A549 treated with dexamethasone at 1 μM for 4 hours (cell line): ENCODE measurements at places on chromosomes 16 and 17. TPM values are rescaled to one million over a fixed set of nuclear protein-coding genes. Genes with fewer than 3 reads are reported as not detected.

The DHRS7C gene
- not detected in 5 replicates for total RNA-seq

The C17orf107 gene
- total RNA-seq = 0.26 to 0.39 TPM (median 0.28 TPM) in 5 replicates

The PRAC2 gene
- not detected in 5 replicates for total RNA-seq

The MAPT gene
- 1.3 to 2.4 TPM (median 2.1 TPM) in 5 replicates for total RNA-seq

The TP53TG3B gene
- total RNA-seq = 0.29 to 0.61 TPM in 2 of 5 replicates, not detected in the others

The ZNF668 gene
- total RNA-seq = 10.8 to 18.9 TPM (median 14.7 TPM) in 5 replicates

The HSPB9 gene
- not detected in 5 replicates for total RNA-seq

The TAC4 gene
- not detected in 5 replicates for total RNA-seq

The EPOP gene
- 10.8 to 13.3 TPM (median 12.0 TPM) in 5 replicates for total RNA-seq

The HSD17B2 gene
- total RNA-seq = 0.08 to 0.14 TPM (median 0.09 TPM) in 3 of 5 replicates, not detected in the others

The CSH2 gene
- not detected in 5 replicates for total RNA-seq

The FAM83G gene
- 27.8 to 40.6 TPM (median 39.4 TPM) in 5 replicates for total RNA-seq

The BEAN1 gene
- total RNA-seq = 4.7 to 8.5 TPM (median 6.1 TPM) in 5 replicates

The CHST4 gene
- total RNA-seq = 0.05 TPM in 1 of 5 replicates, not detected in the others

The SPATA22 gene
- total RNA-seq = not detected in 5 replicates

The DECR2 gene
- total RNA-seq = 21.2 to 29.7 TPM (median 26.3 TPM) in 5 replicates

The RAD51D gene
- total RNA-seq = 21.9 to 28.6 TPM (median 28.4 TPM) in 5 replicates

The SLC5A10 gene
- 0.14 to 0.21 TPM (median 0.19 TPM) in 5 replicates for total RNA-seq

The SLC5A2 gene
- total RNA-seq = 0.11 to 0.24 TPM (median 0.14 TPM) in 5 replicates

The NEUROD2 gene
- total RNA-seq = not detected in 5 replicates

The CHST5 gene
- 0.05 to 0.11 TPM (median 0.10 TPM) in 3 of 5 replicates, not detected in the others for total RNA-seq

The TLCD3B gene
- total RNA-seq = 0.14 to 0.31 TPM (median 0.22 TPM) in 5 replicates

The KCNH6 gene
- total RNA-seq = 0.02 to 0.06 TPM (median 0.05 TPM) in 3 of 5 replicates, not detected in the others

The HOXB1 gene
- total RNA-seq = not detected in 5 replicates

The BCAR1 gene
- 82.0 to 145 TPM (median 139 TPM) in 5 replicates for total RNA-seq

The KRT12 gene
- total RNA-seq = not detected in 5 replicates

The TBC1D3C gene
- not detected in 5 replicates for total RNA-seq

The TBC1D26 gene
- not detected in 5 replicates for total RNA-seq

The SLC6A2 gene
- 0.04 to 0.13 TPM (median 0.06 TPM) in 4 of 5 replicates, not detected in the other for total RNA-seq

The SLC35G6 gene
- not detected in 5 replicates for total RNA-seq

The ENPP7 gene
- total RNA-seq = not detected in 5 replicates

The TMC7 gene
- total RNA-seq = 4.9 to 7.2 TPM (median 6.2 TPM) in 5 replicates

The COX10 gene
- 19.2 to 22.4 TPM (median 20.8 TPM) in 5 replicates for total RNA-seq

The PDILT gene
- not detected in 5 replicates for total RNA-seq

The NDUFAF8 gene
- 117 to 211 TPM (median 166 TPM) in 5 replicates for total RNA-seq

The ATP2C2 gene
- 0.09 to 0.18 TPM (median 0.11 TPM) in 5 replicates for total RNA-seq

The RNU2-1 gene
- not detected in 5 replicates for total RNA-seq

The UTS2R gene
- 0.06 TPM in 2 of 5 replicates, not detected in the others for total RNA-seq

The RRAD gene
- total RNA-seq = 64.4 to 86.4 TPM (median 77.1 TPM) in 5 replicates

The TSPAN10 gene
- total RNA-seq = 4.0 to 5.5 TPM (median 4.3 TPM) in 5 replicates

The ACSM2A gene
- not detected in 5 replicates for total RNA-seq

The CDRT15L2 gene
- not detected in 5 replicates for total RNA-seq

The ITGAE gene
- 70.0 to 94.6 TPM (median 73.3 TPM) in 5 replicates for total RNA-seq

The NAT9 gene
- total RNA-seq = 45.4 to 52.5 TPM (median 47.2 TPM) in 5 replicates

The HYDIN gene
- 0.21 to 0.53 TPM (median 0.37 TPM) in 5 replicates for total RNA-seq

The PABPN1L gene
- not detected in 5 replicates for total RNA-seq

The MPP2 gene
- total RNA-seq = 0.82 to 1.8 TPM (median 1.4 TPM) in 5 replicates

The GCGR gene
- total RNA-seq = 0.08 to 0.56 TPM (median 0.33 TPM) in 5 replicates

The RNF112 gene
- 0.31 to 1.0 TPM (median 0.44 TPM) in 5 replicates for total RNA-seq

The PRRT2 gene
- 0.26 to 0.40 TPM (median 0.35 TPM) in 5 replicates for total RNA-seq

The MAP2K6 gene
- total RNA-seq = 5.5 to 7.4 TPM (median 6.5 TPM) in 5 replicates

The C17orf113 gene
- total RNA-seq = 0.45 to 0.97 TPM (median 0.59 TPM) in 5 replicates

The CACNG3 gene
- total RNA-seq = not detected in 5 replicates

The APOH gene
- total RNA-seq = 3.9 to 6.7 TPM (median 5.0 TPM) in 5 replicates

The CDH8 gene
- total RNA-seq = 0.24 to 0.74 TPM (median 0.40 TPM) in 5 replicates

The ITGB4 gene
- total RNA-seq = 81.3 to 148 TPM (median 126 TPM) in 5 replicates

The CCL16 gene
- not detected in 5 replicates for total RNA-seq
